ENCODE measurements at places on chromosomes 3 and 15. TPM values are rescaled to one million over a fixed set of nuclear protein-coding genes. Genes with fewer than 3 reads are reported as not detected.

GRCh38 chr3:146493761-146494160 lies 24.4 kb upstream of the PLSCR2 start:
- DNase-seq: no peak

GRCh38 chr3:170038434-170039110 lies 777 bp downstream of the GPR160 start:
- DNase-seq: no peak

- DNase-seq: peak; percentile 11
These were observed 146.8 kb downstream of the PCCB start for GRCh38 chr3:136396916-136397315.

DNA sequence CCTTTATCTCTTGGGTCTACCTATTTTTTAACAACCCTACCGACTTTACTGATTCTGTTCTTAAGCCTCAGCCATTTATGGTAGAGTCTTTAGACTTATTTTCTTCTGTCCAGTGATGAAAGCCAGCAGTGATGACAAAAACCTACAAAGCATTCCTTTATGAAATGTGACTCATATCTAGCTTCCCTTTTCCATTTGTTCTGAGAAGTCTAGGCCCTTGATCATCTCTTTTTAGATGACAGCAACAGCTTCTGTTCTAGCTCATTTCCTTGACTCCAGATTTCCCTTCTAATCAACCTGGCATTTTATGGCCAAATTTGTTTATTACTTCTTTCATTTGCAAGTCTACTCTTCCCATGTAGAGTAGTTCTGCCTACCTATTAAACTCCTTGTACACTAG lies 36.1 kb downstream of the CFAP44 start:
- DNase-seq: peak; percentile 55

DNA sequence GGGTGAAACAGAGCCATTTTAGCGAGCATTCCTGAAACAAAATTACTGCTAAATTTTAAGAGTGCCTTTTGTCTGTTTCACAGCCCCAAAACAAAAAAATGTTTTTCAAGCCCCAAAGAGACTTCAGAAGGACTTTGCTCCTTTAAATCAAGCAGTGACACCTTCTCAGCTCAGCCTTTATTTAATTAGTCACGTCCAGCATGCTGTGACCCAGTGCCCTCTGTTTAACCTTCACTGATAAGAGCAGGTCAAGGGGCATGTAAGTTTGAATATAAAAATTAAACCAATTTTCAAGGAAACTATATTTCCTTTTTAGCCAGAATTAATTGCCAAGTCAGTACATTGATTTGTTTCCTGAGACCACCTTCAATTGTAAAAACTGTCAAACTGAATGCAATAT lies 40.6 kb downstream of the ISL2 start:
- DNase-seq: no peak

GRCh38 chr3:126052196-126053058 lies 31.5 kb downstream of the SLC41A3 start:
- no peak for DNase-seq

Gene ANKUB1
- total RNA-seq: not detected
